ENCODE measurements at places on chromosomes 13 and 19.

DNA sequence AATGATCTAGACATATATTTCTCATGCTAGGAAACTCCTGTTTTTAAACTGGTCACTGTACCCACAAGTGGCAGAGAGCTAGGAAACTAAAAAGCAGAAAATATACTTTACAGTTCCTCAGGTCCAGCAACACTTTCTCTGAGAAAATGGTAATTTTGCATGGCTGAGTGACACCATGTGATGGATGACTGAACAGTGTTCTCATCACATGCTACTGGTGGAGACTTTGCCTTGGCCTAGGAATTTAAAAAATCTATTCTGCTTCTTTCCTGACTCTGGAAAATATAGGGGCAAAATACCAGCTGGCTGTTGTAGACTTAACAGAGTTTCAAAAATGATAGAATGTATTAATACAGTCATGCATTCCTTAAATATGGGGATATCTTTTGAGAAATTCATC lies 50.0 kb downstream of the LATS2 start:
- no peak for DNase-seq

- peak; percentile 25 for DNase-seq
These were observed 287.0 kb downstream of the FGF9 start for GRCh38 chr13:21957833-21958232.

DNA sequence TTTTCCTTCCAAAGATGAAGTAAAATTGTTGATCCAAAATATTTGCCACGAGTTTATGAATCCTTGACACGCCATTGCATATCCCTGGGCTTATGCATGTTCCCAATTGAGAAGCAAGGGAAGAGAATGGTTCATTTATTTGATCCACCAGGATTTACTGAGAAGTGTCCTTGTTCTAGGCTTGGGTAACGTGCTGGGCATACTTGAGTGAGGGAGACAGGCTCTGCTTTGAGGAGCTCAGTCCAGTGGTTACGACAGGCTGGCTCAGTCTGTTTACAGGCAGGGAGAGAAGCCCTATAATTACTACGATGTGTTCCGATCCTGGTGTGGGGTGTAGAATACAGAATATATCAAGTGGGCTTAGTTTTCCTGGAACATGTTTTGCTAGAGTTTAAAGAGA lies 6.3 kb upstream of the PNMA8C start:
- DNase-seq, result no peak

GRCh38 chr13:108102771-108103170 lies 112.6 kb downstream of the LIG4 start:
- no peak for DNase-seq

GRCh38 chr13:24822640-24823039 lies 58.7 kb downstream of the RNF17 start:
- no peak for DNase-seq

GRCh38 chr19:14006766-14007562 lies 844 bp upstream of the RFX1 start:
- DNase-seq, result no peak

GRCh38 chr13:25901460-25902376 lies 150.1 kb downstream of the SHISA2 start:
- no peak for DNase-seq

DNA sequence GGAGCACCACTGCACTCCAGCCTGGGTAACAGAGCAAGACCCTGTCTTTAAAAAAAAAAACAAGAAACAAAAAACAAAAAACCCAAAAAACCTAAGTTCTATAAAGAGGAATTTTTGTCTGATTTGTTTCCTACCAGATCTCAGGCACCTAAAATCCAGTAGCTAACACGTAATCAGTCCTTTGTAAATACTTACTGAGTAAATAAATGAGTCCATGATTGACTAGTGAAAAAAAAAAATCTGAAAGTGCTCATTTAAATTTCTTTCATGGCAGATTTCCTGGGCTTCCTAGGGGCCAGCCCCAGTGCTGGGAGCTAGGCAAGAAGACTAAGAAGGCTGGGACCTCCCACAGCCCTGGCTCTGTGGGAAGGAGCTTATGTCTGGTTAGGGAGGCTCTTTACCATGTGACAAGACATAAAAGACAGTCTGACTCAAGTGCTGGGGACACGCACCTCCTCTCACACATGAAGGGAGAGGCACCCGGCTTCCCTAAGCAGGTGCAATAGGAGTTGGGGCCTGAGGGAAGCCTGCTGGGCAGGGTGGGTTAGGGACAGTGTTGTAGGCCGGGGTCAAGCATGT lies 22.5 kb downstream of the LIG1 start:
- no peak for DNase-seq

DNA sequence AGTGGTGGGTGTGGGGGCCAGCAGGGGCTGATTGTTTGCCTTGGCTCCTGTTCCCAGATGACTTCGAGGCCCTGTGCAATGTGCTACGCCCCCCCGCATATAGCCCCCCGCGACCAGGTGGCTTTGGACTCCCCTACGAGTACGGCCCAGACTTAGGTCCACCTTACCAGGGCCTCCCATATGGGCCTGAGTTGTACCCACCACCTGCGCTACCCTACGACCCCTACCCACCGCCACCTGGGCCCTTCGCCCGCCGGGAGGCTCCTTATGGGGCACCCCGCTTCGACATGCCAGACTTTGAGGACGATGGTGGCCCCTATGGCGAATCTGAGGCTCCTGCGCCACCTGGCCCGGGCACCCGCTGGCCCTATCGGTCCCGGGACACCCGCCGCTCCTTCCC lies 25.7 kb downstream of the LTBP4 start:
- DNase-seq, result no peak

DNA sequence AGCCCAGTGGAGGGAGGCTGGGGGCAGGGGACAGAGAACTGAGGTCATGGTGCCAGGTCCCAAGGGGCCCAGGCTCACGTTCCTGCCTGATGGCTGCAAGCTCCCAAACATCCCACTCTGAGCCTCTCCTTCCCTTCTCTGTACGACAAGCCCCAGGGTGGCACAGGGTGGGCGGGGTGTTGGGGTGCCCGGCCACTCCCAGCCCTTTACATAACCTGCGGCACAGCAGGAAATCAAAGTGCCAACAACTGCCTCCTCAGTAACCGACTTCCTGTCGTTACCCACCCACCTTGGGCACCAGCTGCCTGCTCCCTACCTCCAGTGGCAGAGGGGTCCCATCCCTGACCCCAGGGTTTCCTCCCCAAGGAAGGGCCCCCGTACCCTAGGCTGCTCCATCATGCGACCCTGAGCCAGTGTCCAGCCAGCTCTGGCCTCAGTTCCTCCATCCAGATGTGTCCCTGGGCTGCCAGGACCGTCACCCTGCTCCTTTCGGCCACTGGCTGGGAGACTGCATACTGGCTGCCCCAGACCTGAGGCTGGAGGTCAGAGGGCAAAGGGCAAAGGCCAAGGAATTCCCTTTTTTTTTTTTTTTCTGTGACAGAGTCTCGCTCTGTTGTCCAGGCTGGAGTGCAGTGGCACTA lies 27.7 kb upstream of the NFIC start:
- DNase-seq, result no peak

DNA sequence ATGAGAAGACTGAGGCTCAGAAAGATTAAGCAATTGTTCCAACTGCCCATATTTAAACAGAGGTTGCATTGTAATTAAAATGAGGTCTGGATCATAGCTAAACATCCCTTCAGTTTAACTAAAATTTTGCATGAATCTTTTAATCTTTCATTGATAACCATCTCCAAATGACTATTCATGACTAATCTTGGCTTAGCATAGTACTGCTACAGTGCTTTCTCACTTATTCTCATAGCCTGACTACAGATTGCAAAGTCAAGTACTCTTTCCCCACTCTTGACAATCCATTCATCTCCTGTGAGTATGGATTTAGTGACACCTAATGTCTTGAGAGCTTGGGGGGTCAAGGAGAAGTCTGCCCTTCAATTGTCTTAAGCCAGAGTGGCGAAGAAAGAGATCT lies 258.4 kb downstream of the RFC3 start:
- DNase-seq, result no peak

- DNase-seq, result no peak
These were observed 294.1 kb downstream of the KCNRG start for GRCh38 chr13:50309318-50309717.

DNA sequence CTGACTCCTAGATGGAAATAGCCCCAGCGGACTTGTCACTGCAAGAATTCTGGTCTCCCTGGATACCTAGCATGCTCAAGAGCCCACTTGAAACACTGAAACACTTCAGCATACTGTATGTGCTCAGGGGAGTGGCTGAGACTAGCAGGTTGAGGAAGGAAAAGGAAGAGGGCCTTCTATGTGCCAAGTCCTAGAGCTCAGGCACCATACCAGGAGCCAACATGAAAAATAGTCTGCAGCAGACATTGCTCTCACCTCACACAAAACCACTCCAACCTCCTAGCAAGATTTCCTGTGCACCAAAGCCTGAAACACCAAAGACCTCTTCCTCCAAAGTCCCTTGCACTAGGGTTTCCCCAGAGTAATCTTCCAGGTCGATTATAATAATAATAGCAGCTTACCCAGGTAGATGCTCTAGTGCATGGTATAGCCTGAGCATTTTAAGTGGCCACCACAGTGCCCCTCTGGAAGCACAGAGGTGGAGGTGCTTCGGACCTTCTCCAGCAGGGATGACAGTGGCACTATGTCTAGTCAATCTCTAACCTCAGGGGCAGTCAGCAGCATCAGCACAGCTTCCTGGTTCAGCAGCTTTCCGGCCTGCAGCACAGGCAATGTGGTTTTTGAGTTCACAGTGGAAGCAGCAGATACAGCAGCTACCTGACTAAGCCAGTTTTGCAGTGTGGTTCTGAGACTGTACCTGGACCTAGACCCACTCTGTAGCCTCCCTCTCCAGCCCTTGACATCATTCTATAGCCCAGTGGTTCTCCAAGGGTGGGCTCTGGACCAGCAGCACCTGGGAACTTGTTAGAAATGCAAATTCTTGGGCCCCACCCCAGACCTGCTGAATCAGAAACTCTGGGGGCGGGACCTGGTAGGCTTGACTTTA lies 45.6 kb upstream of the UBE2L5 start:
- DNase-seq, result no peak

GRCh38 chr19:4521888-4522242 lies 3.6 kb upstream of the PLIN4 start:
- DNase-seq, result no peak

- no peak for DNase-seq
These were observed 3.7 kb downstream of the ZNF787 start for GRCh38 chr19:56117376-56117884.

GRCh38 chr19:5850189-5850588 lies 1.1 kb downstream of the FUT3 start:
- no peak for DNase-seq

- DNase-seq, result no peak
These were observed 2.2 kb downstream of the ZSCAN22 start for GRCh38 chr19:58328999-58329398.

GRCh38 chr19:944663-945241 lies 18.9 kb downstream of the ARID3A start:
- DNase-seq, result no peak

DNA sequence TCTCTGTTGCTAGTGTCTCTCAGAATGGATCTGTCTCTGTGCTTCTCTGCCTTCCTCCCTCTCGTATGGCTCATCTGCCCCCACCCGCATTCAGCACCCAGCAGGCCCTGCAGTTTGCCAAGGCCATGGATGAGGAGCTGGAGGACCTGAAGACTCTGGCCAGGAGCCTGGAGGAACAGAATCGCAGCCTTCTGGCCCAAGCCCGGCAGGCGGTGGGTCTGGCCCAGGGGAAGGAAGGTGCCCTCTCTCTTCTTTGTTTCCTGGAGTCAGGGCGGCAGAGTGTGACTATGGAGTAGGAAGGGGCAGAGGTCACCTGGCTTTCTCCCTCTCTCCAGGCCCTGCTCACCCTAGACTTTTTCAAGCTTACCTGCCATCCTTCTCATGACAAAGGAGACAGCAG lies 10.9 kb downstream of the KASH5 start:
- no peak for DNase-seq

DNA sequence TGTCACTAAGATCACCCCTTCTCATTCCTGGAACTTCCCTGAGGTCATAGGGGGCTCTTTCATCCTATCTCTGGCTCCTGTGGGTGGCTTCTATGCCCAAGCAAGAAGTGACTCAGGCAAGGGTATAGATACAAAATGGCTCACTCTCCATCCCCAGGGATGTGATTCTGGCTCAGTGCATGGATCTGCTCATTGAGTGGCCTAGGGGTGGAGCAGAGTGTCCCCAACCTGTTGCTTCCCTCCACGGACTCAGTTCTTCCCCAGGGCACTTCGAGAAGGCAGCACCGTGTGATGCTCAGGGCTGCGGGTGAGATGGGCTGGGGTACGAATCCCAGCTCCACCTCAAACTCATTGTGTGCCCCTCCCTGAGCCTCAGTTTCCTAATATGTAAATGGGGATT lies 136.4 kb downstream of the PTPRS start:
- no peak for DNase-seq

DNA sequence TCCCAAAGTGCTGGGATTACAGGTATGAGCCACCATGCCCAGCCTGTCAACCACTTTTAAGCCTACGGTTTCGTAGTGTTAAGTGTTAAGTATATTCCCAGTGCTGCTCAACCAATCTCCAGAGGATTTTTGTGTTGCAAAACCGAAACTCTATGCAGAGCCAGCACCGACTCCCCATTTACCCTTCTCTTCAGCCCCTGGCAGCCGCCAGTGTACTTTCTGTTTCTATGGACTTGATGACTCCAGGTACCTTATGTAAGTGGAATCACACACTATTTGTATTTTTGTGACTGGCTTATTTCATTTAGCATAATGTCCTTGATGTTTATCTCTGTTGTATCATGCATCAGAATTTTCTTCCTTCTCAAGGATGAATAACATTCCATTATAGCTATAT lies 1.1 kb downstream of the SULT2A1 start:
- DNase-seq, result no peak

- DNase-seq, result no peak
These were observed 96.1 kb upstream of the UQCRFS1 start for GRCh38 chr19:29308977-29309590.

DNA sequence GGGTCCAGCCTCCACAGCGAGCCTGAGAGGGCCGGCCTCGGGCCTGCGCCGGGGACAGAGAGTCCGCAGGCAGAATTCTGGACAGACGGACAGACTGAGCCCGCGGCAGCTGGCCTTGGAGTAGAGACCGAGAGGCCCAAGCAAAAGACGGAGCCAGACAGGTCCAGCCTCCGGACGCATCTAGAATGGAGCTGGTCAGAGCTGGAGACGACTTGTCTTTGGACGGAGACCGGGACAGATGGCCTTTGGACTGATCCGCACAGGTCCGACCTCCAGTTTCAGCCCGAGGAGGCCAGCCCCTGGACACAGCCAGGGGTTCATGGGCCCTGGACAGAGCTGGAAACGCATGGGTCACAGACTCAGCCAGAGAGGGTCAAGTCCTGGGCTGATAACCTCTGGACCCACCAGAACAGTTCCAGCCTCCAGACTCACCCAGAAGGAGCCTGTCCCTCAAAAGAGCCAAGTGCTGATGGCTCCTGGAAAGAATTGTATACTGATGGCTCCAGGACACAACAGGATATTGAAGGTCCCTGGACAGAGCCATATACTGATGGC lies 490 bp downstream of the ITPKC start:
- no peak for DNase-seq
